ENCODE measurements at places on chromosomes 5 and 9.

DNA sequence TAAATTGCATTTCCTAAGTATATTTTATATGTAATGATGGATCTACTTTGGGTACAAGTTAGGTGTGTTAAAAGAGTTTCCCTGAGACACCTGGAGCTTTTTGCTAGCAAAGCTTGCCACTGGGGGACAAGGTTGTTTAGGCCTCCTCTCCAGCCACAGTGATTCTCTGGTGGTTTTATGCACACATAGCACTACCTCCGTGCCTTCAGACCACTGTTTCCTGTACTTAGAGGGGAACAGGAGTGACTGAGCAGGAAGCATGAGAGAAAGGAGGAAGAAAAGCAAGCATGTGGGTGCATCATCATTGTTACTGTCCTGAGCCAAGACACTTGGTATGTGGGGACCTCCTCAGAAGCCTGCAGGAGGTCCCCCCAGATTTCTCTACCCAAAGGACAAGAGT, 272.1 kb downstream of the RASEF start:
- DNase-seq, result no peak

- DNase-seq, result no peak
Measured at GRCh38 chr9:128390813-128391711, 19.9 kb downstream of the URM1 start.

DNA sequence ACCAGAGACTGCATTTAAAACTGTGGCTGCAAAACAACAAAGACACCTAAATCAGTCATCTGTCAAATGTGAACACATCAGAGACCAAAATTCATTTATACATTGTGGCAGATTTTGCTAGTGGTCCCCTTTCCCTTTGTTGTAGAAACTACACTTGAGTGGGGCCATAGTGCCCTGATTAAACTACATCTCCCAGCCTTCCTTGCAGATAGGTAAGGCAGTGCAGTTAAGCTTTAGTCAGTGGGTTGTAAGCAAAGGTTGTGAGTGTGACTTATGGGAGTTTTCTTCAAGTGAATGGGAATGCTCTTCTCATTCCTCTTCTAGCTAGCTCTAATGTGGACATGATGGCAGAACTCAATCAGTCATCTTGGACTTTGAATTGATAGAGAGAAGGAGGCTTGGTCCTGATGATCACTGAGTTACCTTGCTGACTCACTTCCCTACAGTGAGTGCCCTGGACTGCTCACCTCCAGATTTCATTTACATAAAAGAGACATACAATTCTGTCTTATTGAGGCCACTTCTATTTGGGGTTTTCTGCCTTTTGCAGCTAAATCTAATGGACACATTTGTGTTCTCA, 35.2 kb upstream of the SPARC start:
- DNase-seq, result no peak

DNA sequence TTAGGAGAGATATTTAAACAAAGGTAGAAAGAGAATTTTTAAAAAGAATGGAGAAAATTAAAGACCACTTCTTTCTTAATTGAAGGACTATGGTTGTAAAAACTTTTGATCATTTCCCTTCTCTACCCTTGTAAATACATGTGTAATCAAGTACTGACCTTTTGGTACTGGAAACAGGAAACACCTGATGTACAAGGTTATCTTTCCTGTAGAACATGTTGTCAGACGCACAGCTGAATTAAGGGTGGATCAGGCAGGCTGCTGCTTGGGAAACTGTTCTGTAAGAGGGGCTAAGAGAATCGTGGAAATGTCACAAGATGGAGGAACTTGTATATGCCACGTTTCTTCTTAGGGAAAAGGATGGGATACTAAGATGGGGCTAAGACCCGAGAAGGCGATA, 341.6 kb downstream of the ZNF608 start:
- no peak for DNase-seq

- DNase-seq, result no peak
Measured at GRCh38 chr9:84504360-84504759, 163.8 kb upstream of the SLC28A3 start.

DNA sequence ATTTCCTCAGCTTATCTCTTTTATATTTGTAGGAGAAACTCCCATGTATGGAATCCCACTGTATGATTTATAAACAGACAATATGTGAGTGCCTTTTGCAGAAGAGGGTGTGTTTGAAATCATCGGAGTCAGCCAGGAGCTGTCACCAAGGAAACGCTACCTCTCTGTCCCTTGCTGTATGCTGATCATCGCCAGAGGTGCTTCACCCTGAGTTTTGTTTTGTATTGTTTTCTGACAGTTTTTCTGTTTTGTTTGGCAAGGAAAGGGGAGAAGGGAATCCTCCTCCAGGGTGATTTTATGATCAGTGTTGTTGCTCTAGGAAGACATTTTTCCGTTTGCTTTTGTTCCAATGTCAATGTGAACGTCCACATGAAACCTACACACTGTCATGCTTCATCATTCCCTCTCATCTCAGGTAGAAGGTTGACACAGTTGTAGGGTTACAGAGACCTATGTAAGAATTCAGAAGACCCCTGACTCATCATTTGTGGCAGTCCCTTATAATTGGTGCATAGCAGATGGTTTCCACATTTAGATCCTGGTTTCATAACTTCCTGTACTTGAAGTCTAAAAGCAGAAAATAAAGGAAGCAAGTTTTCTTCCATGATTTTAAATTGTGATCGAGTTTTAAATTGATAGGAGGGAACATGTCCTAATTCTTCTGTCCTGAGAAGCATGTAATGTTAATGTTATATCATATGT, 18.0 kb upstream of the CTSL start:
- DNase-seq, result no peak

GRCh38 chr5:139704748-139705147, 56.6 kb downstream of the CXXC5 start:
- no peak for DNase-seq

DNA sequence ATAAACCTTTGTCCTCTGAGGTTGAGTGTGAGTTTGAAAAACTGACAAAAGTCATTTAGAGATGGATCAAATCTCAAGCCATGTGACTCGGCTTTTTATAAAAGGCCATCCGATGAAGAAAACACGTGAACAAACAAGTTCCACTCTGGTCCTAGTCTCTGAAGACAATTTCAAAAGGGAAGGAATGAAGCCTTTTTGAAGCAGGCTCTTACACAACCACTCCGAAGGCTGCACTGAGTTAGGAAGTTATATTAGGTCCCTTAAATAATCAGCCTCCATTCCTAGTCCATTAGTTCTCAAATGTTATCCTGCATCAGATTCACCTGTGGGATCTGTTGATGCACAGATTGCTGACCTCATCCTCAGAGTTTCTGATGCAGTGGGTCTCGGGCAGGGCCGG, 166.6 kb upstream of the HMHB1 start:
- DNase-seq, result no peak

DNA sequence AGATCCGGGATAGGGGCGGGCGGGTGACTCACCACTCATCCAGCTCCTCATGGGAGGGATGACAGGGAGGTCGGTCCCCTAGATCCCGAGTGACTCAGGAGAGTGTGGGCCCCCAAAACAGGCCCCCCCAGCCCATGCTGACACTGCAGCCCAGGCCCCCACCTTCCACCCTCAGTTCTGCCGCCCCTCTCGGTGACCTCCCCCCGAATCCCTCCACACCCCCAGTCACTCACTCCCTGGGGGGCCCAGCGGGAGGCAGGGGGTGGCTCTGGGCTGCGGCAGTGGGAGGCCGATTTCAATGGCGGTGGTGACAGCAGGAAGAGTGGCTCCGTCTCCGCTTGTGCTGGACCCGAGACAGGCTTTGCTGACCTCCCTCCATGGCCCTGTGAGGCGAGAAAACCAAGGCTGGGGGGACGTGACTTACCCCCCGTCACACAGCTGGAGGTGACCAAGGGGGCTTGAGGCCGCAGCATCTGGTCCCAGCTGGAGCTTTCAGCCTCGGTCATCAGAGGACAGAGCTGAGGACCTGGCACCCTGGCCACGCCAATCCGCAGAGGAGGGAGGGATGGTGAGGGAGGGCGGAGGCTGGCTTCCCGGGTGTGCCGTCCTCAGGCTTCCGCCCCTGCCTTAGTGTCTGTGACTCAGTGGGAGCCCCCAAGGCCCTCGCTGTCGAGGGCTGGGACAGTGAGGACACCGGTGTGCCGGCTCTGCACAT, 9.0 kb downstream of the GPSM1 start:
- DNase-seq, result no peak

- DNase-seq, result no peak
Measured at GRCh38 chr5:2224689-2225088, 342.0 kb upstream of the IRX4 start.

DNA sequence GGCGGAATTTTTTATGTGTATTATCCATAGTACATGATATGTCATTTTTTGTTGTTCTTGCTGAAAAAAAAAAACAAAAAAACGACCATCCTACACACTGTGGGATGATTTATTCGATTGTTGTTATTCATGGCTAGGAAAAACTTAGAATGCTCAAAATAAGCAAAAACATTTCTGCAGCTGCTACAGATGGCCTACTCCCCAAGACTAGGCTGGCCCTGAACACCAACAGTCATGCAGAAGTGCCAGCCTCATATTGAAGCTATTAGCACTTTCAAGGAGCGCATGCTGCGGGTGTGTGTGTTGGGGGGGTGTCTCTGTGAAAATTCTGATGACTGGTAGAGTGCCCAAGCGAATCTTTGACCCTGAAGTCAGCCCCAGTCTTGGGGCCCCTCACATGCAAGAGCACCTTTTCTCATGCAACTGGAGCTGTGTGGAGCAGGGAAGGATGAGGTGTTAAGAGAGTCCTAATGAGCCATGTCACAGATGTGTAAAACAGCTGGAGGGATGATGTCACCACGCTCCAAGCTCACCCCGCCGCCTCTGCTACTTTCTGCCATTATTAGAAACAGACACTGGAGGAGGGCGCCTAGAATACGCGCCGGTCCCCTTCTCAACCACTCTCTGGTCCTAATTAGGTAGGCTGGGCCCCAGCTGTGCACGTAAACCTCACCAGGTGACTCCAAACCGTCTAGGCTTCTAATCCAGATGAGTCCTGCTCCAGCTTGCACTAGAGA, 61.0 kb upstream of the SMIM23 start:
- DNase-seq, result no peak

- no peak for DNase-seq
Measured at GRCh38 chr9:69207503-69207902, 33.4 kb downstream of the TJP2 start.

DNA sequence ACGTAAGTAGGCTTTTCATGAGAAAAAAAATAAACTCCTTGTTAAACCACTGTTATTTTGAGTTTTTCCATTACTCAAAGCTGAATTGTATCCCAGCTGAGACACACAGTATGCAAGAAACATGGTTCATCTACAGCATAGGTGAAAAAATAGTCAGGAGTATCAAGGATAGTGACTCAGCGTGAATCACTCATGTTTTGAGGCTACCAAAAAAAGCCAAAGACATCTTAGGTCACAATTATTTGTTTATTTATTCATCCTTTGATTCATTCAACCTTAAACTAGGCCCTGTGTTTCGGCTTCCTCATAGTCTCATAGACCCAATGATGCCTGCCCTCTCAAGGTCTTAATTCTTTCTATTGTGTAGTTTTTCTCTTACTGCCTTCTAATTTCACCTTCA, 32.9 kb upstream of the STX17 start:
- DNase-seq, result no peak

All from T-helper 2 cell treated with Interferon-gamma antibody and Interleukin-4, amounts not matched to agents 5 μg/mL and 100 μg/mL, for 36 hours (primary cell).